Right forelimb (tissue), 1 donor: ENCODE measurements at places on chromosomes 7 and 10.

DNA sequence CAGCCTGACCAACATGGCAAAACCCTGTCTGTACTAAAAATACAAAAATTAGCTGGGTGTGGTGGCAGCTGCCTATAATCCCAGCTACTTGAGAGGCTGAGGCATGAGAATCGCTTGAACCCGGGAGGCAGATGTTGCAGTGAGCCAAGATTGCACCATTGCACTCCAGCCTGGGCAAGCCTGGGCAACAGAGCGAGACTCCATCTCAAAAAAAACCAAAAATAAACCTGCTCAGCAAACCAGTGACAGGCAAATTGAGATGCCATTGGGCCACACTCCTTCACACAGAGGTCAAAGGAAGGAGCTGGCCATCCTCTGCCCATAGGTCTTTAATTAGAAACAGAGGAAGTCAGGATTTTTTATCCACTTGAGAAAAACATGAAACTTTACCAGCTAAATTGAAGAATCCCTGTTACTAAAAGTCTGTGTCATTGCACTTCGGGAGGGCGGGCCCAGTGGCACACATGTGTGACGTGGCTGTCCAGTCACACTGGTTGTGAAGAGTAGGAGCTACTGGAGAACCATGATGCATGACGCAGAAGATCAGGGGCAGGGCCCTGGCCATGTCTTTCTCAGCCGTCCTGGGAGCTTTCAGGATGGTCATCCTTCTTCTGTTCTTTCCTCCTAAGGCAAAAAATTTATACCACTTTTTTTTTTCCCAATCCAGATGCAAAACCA, 118.3 kb upstream of the ZNF438 start:
- DNase-seq: no peak

GRCh38 chr10:45136256-45136655, 135.5 kb downstream of the ZNF22 start:
- no peak for DNase-seq

DNA sequence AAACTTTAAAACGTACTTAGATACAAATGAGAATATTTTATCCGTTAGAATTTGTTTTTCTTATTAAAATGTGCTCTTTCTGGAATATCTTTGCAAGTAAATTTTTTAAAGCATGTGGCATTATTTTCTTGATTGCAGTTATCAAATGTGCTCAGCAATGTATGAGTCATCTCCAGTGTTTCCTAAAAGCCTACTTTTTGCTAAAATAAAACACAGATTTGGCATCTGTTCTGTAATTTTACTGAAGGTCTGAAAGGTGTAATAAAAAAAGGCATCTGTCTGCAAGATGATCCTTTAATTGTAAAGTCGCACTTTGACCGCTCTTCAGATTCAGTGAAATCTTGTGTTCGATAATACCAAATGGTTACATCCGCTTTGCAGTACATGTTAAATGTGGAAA, 3.4 kb downstream of the GNAT3 start:
- DNase-seq: no peak

DNA sequence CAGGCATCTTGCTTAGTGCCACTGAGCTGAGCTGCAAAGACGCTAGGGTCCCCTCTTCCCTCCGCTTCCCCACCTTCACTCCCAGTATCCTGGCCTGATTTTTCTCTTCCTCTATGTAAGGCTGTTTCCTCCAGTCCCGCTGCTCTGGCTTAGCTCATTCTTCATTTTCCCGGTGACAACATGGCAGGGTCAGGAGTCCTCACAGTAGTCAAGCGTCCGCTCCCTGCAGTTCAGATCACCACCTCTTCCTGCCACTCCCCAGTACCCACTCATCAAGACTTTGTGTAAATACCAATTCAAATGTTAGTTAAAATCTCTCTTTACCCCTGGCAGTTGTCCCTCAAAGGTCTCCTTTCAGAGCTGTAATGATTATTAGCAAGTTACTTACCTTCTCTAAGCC, 650.4 kb upstream of the CELF2 start:
- no peak for DNase-seq

DNA sequence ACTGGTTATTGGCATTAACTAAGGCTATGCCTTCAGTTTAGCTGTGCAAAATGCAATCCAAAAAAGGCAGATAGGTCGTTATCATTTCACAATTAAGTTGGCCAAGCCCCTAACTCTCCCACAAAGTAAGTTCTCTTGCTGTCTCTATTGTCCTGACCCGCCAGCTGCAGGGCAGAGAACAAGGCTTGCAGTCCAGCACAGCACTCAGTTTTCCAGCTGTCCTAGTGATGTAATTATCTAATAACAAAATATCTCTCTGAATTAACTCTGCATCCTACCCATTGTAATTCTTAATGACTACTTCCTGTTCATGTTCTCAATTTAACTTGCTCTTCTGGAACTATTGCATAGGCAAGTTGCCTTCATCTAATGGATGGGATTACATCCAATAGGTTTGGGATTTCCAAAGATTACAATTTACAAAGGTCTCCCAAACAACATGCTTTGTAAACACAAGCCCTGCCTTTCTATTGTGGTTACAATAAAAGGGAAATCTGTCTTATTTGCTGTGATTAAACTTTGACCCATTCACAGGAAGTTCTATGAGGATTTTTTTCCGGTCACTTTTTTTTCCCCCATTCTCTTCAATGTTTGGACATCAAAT, 55.2 kb downstream of the CDK6 start:
- no peak for DNase-seq

DNA sequence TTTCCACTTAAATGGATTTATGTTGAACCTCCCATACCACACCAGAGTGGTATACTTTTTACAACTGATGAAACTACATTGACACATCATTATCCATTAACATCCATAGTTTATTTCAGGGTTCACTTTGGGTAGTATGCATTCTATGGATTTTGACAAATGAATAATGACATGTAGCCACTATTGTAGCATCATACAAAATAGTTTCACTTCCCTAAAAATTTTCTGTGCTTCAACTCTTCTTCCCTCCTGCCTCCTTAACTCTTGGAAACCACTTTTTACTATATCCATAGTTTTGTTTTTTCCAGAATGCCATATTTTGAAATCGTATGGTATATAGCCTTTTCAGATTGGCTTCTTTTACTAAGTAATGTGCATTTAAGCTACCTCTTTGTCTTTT, 199.5 kb upstream of the TMEM196 start:
- no peak for DNase-seq

DNA sequence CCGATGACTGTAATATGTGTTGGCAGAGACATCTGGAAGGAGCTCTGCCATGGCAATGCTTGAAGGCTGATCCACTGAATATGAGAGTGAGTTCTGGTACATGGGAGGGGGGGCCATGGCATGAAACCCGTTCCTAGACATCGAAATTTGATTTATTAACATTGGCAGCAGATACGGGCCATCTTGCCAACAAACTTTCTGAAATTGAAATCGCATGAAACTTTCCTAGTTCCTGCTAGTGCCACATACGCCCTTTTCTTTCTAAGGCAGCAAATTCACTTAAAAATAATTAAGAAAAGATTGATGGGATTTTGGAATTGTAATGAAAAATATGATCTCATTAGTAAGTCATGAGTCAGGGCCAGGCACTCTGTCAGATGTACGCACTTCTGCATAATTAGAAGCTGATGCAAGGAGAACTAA, 91.8 kb upstream of the KMT2C start:
- DNase-seq: peak; percentile 73

DNA sequence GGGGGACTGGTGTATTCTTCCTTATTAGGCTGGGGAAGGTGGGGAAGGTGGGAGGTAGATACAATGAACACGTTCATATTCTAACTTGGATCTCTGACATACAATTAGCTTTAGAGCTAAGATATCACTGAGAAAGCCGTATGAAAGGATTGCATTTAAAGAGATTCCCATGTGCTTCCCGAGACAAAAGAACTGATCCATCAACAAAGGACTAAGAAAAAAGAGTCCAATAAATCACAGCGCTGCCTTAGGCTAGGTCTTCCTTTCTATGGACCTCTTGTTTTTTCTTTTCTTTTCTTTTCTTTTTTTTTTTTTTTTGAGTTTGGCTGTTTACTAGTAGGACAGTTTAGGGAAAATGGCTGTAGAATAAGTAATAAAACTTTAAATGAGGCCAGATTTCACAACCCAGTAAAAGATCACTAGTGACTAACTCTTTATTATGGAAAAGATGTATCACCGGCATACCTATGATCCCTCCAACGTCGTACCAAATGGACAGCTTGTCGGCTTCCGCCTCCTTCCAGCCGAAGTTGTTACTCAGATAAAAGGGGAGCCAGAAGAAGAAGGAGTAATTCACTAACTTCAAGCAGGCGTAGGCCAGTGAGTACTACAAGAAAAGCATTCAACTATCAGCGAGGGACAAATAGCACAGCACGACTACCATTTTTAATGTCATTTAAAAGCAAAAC, 50.0 kb downstream of the SLC37A3 start:
- no peak for DNase-seq

- DNase-seq: no peak
Measured at GRCh38 chr7:106413446-106413845, 128.7 kb upstream of the NAMPT start.

- no peak for DNase-seq
Measured at GRCh38 chr7:114953724-114954123, 31.8 kb downstream of the MDFIC start.

DNA sequence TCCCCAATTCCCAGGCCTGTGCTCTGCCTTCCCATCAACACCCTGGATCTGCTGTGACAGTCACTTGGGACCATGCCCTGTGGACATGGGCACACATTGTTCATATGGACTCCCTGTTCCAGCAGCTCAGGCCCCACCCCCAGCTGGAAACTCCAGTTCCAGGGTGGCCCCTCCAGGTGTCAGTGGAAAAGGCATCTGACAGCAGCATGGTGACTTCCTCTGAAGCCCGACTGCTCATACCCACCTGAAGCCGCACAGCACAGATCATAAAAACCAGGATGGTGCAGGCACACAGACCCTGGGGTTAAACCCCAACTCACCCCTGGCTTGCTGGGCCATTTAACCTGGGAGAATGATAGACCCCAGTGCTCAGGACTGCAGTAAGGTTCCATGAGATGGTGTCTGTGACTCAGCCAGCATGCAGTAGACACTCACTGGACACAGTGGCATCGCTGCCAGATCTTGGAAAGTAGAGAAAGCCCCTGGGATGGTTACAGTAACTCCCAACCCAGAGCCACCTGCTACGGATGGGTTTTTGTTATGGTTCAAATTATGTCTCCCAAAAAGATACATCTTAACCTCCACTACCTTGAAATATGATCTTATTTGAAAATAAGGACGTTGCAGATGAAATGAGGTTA, 72.6 kb upstream of the NANOS1 start:
- no peak for DNase-seq

DNA sequence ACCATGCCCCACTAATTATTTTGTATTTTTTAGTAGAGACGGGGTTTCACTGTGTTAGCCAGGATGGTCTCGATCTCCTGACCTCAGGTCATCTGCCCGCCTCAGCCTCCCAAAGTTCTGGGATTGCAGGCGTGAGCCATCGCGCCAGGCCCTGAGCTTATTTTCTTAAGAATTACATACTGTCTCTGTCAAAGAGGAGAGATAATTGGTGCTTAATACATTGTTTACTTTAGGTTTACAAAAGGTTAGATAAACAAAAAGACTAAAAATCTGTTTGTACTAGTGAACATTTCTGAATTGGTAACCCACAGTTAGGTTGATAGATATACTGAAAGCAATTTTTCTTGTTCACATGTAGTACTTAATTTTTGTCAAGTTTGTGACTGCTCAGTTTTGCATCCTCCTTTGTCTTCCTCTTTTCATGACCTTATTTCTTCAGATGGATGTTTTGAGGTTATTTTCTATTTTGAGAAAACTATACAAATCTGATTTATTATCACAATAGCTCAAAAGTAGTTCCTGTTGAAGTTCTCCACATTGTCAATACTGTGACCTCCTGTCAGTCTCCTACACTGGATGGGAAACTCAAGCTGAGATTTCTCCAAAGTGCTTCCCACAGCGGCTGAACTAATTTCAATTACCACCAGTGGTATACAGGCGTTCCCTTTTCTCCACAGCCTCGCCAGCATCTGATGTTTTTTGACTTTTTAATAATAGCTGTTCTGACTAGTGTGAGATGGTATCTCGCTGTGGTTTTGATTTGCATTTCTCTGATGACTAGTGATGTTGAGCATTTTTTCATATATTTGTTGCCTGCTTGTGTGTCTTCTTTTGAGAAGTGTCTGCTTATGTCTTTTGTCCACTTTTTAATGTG, 22.5 kb downstream of the HHEX start:
- no peak for DNase-seq

DNA sequence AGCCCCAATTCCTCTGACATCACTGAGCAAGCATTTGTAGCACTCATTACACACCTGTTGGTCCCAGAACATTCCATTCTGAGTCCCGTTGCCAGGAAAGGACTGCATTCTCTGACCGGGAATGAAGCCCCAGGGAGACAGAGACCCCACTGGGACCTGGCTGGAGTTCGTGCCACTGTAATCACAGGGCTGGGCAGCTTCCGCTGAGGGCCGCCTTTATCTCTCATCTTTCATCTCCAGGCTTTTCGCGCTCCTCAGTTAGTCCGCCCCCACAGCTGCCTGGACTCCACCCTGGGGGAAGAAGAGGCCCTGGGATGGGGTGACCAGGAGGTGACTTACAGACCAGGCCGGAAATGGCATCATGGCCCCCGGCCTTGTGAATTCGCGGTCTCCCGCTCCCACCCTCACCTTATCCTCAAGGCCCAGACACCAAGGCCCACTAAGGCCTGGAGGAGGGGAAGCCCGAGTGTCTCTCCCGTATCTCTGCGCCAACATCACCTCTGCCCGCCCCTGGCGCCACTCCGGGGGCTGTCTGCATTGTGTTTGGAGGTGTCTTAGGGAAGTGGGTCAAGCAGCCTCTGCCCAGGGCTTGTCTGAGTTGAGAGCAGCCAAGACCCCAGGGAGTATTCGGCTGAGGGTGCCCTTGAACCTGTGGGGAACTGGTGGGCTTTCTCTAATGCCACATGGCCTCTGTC, 75.4 kb downstream of the PROSER2 start:
- no peak for DNase-seq

- no peak for DNase-seq
Measured at GRCh38 chr7:19900118-19900517, 126.7 kb upstream of the TMEM196 start.

DNA sequence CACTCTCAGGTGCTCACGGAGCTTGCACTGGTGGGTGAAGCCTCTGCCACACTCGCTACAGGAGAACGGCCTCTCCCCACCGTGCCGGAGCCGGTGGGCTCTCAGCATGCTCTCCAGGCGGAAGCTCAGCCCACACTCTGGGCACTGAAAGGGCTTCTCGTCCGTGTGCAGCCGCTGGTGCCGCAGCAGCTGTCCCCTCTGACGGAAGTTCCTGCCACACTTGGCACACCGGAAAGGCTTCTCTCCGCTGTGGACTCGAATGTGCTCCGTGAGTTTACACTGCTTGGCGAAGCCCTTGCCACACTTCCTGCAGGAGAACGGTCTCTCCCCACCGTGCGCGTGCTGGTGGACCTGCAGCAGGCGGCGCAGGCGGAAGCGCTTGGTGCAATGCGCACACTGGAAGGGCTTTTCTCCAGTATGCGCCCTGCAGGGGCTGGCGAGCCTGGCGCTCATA, 19.3 kb downstream of the ZNF786 start:
- no peak for DNase-seq

GRCh38 chr10:51875610-51876009, 176.2 kb upstream of the CSTF2T start:
- DNase-seq: no peak

- DNase-seq: no peak
Measured at GRCh38 chr10:63464402-63465292, 1.1 kb downstream of the JMJD1C start.

GRCh38 chr7:15219758-15220157, 317.2 kb upstream of the DGKB start:
- DNase-seq: no peak
